ENCODE measurements at places on chromosomes 2 and 18.

- DNase-seq, result no peak
Measured at GRCh38 chr2:37215250-37215649, 16.1 kb downstream of the CEBPZ start.

- peak; percentile 55 for DNase-seq
Measured at GRCh38 chr2:30948130-30948529, 140.9 kb upstream of the CAPN13 start.

DNA sequence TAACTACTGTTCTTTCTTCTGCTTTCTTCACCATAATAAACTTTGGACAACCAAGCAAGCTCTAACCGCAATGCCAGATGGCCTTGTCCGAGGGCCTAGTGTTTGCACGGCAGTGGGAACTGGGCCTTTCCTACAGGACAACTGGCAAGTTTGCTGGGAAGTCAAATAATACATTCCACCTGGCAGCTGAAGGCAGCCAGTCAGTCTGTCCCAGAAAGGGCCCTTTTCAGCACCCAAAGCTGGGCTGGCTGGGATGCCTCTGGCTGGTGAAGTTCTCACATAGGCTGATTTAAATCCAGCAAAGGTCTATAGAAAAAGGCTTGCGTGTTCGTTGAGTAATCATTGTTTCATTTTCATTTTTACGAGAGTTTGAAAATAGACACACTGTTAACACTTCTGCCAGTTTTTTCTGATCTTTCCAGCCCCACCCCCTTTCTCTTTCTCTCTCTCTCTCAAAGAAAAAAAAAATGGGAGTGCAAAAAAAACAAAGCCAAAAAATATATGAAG is 110.0 kb upstream of the EPAS1 start:
- DNase-seq, result no peak

- DNase-seq, result no peak
Measured at GRCh38 chr18:9404565-9405060, 70.0 kb downstream of the TWSG1 start.

GRCh38 chr2:17106418-17106817 is 411.8 kb downstream of the RAD51AP2 start:
- DNase-seq, result no peak

DNA sequence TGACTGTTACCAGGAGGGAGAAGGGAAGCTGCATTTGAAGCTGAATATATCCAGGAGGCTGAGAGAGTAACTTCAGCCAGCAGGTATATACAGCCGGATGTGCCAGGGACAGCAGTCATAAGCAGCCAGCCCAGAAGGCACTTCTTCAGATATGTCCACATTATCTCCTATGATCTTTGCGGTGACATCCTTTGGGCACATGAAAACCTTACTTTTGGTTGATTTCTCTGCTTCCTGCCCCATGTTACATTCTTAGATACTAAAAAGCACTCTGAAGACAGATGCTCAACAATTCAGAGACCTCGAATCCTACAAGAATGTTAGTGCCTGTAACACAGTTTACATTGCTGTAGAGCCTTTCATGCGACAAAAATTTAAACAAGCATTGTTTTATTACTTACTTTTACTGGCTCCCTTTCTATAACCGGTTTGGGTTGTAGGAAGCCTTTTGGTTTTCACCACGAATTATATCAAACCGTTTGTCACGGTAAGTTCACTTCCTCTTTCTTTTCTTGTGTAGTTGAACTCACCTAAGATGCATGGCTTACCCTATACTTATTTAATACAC is 50.3 kb upstream of the TLK1 start:
- DNase-seq, result no peak

GRCh38 chr2:162072181-162072702 is 1.8 kb downstream of the DPP4 start:
- peak; percentile 75 for DNase-seq
